Stimulated activated CD8-positive, alpha-beta memory T cell treated with anti-CD3 and anti-CD28 coated beads, Interleukin-7, amount 100 ng/mL, for 1 hour (primary cell): ENCODE measurements at places on chromosomes 5 and 9.

- no peak for DNase-seq
Measured at GRCh38 chr5:90402521-90403255, 6.9 kb downstream of the CETN3 start.

GRCh38 chr5:50763351-50763750 lies 96.9 kb downstream of the PARP8 start:
- no peak for DNase-seq

DNA sequence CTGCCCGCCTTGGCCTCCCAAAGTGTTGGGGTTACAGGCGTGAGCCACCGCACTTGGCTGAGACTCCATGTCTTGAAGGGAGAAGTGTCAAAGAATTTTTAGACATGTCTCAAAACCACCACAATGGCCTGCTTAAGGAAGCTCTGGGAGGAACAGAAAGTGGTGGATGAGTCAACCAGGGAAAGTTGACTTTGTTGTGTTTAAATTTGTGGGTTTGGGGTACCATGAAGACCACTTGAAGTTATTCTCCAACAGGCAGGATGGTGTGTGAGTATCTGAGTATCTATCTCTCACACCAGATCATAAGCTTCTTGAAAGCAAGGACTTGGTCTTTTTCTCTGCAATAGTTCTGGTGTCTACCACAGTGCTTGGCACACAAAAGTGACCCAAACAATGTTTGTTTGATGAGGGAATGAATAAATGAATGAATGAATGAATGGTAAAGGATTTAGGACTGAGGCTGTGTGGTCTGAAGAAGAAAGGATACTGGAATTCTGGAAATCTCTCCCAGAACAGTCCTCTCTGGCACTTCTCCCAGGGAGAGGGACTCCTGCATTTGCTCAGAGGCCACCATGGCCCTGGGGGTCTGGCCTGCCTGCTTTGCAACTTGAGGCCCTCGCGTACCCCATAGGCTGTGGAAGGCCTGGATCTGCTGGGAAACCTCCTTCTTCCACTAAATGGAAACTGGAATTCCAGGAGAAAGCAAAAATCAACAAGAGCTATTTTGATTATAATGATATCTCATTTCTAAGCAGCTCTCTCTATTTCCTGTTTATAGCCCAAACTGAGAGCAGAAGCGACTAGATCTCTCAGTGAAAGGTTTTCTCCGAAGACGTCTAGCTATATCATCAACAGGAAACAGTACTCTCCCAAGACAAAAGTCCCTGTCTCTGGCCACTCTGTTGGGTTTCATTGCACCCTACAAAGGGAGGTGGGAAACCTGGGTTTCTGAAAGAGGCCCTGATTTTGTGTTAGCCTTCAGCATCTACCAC lies 187.9 kb downstream of the PALM2AKAP2 start:
- no peak for DNase-seq

DNA sequence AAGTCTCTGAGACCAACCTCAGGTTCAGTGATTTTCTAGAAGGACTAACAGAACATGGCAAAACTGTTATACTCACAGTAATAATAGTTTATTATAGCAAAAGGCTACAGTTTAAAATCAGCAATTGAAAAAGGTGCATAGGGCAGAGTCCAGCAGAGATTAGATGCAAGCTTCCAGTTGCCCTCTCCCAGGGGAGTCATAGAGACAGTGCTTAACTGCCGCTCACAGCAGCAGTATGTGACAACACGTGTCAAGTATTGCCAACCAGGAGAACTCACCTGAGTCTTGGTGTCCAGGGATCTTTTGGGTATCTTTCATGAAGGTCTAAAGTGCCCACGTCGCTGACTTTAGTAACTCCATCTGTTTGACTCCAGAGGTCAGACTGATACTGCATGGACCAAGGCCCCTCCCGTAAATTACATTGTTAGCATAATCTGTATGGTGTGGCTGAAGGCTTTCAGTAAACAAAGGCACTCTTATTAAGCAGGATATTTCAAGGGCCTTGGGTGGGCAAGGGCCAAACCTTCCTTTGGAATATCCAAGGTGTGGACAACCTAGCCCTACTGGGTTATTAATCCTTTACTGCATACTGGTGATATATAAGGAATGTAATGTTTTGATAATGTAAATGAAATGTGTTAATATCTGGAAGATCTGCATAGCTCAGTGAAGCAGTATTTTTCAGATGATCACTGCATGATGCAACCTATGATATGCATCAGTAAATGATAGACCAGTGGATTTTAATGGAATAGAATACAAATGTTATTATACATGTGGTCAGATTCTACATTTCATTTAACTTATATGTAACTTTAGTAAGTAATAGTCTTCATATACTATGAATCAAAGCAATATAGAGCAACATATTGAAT lies 44.0 kb downstream of the RASA1 start:
- no peak for DNase-seq

DNA sequence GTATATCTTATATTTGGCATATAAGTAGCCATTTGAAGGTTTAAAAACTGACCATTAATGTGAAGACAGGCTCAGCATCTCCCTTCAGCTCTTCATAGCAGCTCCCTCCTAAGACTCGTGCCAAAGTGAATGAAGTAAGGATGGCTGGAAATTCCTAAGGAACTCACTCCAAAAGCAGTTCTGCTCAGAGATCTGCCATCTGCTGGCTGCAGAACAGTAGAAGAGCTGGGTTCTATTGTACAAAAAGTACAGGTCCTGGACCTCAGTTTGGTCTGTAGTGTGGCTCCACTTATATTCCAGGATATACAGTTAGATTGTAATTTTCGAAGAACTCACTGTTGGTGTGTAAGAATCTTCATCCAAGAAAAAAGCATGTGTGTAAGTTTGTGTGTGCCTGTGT lies 104.9 kb upstream of the RUSC2 start:
- DNase-seq: no peak
